ENCODE measurements at places on chromosomes 12 and 14. TPM values are rescaled to one million over a fixed set of nuclear protein-coding genes. Genes with fewer than 3 reads are reported as not detected.

Gene GPATCH2L
- 93.0 TPM for total RNA-seq

Gene MYH6
- total RNA-seq, result 0.03 TPM

Gene SLC2A14
- 0.49 TPM for total RNA-seq

Gene RERGL
- total RNA-seq, result not detected

Gene KRT83
- total RNA-seq, result not detected

Gene MMP14
- 25.2 TPM for total RNA-seq

Gene SERPINA10
- total RNA-seq, result not detected

Gene SCN8A
- 14.2 TPM for total RNA-seq

Gene DDN
- 0.25 TPM for total RNA-seq

DNA sequence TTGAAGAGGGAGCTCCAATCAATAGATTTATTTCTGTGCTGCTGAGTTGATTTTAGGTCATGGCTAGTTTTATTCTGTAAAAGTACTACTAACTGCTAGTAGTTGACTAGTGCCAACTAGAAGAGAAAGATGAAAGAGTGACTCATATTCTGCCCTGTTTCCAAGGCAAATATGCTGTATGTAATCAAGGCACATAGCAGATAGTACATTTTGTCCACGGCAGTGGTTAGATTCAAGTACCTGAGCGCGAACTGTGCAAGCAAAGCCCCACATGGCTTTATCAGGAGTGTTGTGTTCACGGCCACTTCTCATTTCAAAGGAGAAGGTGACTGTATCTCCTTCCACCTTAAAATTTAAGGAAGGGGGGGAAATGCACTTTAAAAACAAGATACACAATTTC, 126.8 kb downstream of the TRAFD1 start:
- no peak for DNase-seq

- no peak for DNase-seq
Measured at GRCh38 chr14:69654116-69654515, 42.7 kb downstream of the SUSD6 start.

GRCh38 chr14:96745500-96746051, 51.6 kb upstream of the VRK1 start:
- no peak for DNase-seq

DNA sequence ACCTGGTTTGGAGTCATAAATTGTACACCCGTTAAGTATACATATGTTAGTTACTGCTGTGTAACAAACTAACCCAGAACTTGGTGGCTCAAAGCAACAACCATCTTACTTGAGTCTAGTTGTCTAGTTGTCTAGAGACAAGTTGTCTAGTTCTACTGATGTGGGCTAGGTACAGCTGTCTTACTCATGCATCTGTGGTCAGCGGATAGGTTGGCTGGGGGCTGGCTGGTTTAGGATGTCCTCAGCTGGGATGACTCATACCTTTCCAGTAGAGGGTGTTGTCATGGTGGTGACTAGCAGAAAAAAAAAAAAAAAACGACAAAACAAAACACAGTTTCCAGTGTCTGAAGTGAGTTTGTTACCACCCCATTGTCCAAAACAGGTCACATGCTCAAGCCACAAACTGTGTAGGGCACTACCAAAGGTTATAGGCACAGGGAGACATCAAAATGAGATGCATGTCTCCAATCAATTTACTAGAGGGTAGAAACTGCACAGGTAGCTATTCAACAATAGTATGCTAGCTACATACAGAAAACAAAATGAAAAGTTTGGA, 680.3 kb downstream of the MED13L start:
- no peak for DNase-seq

GRCh38 chr14:78535041-78535440, 364.9 kb downstream of the NRXN3 start:
- no peak for DNase-seq

DNA sequence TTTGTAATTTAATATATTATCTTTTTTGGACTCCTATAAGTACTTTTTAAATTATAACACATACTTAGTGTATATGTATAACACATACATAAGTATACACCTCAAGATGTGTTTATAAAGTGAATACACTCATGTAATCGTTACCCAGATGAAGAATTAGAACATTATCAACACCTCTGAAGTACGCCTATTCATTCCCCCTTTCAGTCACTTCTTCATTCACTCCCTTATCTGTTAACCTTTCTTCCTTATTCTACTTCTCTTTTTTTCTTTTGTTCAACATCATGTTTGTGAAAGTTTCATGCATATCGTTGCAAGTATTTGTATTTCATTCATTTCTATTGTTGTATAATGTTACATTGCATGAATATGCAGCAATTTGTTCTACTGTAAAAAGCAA, 98.5 kb downstream of the ARID2 start:
- no peak for DNase-seq

DNA sequence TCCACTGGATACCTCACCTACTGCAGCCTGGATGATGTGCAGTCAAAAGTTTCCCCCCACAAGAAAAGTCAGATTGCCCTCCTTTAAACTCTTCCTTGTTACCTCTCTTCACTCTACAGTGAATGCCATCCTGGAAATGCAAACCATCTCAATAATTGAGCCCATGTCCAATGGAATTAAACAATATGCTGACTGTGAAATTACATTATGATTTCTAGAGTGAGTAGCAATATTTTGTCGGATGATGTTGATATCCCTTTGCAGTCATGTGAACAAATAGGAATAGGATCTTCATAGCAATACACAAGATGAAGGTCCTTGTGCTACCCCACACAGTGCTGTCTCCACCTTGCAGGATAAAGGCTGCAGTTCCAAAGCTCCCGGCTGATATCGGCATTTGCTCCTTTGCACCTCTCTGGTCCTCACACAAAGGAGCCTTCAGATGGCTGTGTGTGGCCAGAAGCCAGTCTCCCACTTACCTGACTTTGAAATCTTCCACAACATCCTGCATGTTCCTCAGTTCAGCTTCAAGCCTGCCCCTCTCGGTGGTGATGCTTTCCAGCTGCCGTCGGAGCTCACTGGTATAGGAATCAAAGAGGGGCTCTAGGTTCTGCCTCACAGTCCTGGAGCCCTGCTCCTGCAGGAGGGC, 1.5 kb downstream of the KRT75 start:
- DNase-seq, result no peak

DNA sequence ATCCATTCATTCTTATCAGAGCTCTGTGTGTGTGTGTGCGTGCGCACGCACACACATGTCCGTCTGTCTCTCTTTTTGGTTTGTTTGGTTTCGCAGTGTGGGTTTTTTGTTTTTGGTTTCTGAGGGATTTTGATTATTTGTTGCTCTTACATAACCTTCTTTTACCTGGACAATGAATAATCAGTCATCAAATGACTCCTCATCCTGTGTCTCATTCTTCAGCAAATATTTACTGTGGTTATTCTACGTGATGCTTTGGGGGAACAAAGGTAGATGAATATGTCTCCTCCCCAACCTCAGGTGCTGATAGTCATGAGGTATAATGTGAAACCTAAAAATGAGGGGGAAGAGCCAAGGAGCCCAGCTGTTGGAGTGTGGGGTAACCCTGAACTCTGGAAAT, 92.4 kb downstream of the SAMD4A start:
- no peak for DNase-seq

DNA sequence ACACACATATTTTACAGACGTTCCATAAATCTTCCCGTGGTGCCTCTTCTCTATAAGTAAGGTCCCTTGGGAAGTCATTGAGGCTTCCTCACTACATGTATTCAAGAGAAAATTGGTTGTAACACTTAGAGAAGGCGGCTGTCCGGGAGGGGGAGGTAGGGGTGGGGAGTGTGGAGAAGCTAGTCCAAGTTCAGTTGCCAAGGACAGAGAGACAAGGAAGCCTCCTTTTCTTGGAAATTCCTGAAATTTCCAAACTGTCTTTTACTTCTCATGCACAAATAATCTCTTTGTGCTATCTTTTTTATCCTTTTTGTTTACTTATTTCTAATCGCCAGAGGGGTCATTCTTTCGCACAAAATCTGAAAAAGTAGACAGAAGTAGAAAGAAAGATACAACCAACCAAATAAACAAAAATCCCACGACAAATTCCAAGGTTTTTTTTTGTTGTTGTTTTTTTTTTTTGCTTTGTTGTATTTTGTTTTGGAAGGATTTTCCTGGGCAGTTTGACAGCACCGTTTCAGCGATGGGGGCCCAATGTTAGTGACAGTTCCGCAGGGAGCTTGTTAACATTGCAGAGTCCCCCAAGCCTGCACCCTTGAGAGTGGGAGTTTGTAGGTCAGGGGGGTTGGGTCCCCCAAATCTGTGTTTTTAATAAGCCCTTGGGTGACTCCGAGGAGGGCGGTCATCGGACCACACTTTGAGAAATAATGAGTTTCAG, 45.2 kb downstream of the MAP1LC3B2 start:
- DNase-seq, result no peak

- DNase-seq, result no peak
Measured at GRCh38 chr14:32514236-32514635, 185.1 kb downstream of the AKAP6 start.

DNA sequence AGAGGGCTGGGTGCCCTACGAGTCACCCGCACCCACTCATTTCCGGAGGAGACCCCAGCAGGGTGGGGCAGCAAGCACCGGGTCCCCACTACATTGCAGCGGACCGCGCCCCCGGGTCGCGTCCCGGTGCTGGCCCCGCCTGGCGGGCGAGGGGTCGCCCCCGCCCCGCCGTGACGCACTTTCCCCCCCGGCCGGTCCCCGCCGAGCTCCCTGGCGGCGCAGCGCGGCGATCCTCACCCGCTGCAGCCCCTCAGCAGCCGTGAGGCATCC, 106.1 kb downstream of the PRICKLE1 start:
- DNase-seq, result no peak

All from neural progenitor cell (in vitro differentiated cells).